ENCODE measurements at places on chromosomes 12 and 14. TPM values are rescaled to one million over a fixed set of nuclear protein-coding genes. Genes with fewer than 3 reads are reported as not detected.
A peak's percentile ranks its signal among the peaks of the same experiment; 100 is the strongest.

GRCh38 chr12:62774794-62775193 is 160.2 kb downstream of the PPM1H start:
- no peak for DNase-seq

Gene DDN
- 0.16 TPM for total RNA-seq

DNA sequence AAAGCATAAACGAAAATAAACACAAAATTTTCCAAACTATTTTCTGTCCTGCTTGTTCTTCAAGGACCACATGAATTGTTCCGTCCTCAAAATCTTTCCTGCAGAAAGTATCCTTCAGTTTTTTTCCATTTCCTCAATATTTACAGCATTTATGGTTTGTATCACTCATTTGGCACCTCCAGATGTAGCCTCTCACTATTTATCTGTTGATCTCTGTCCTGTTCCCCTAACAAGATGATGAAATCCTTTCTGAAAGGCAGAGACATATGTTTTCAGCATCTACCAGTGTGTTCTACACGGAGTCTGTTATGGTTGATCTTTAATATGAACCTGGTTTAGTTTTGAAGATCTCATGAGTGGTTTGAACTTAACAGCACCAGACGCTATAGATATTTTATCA is 490.2 kb downstream of the NELL2 start:
- DNase-seq = no peak

GRCh38 chr12:23611320-23611719 is 338.1 kb downstream of the SOX5 start:
- DNase-seq = no peak

Gene SPIC
- total RNA-seq = not detected

DNA sequence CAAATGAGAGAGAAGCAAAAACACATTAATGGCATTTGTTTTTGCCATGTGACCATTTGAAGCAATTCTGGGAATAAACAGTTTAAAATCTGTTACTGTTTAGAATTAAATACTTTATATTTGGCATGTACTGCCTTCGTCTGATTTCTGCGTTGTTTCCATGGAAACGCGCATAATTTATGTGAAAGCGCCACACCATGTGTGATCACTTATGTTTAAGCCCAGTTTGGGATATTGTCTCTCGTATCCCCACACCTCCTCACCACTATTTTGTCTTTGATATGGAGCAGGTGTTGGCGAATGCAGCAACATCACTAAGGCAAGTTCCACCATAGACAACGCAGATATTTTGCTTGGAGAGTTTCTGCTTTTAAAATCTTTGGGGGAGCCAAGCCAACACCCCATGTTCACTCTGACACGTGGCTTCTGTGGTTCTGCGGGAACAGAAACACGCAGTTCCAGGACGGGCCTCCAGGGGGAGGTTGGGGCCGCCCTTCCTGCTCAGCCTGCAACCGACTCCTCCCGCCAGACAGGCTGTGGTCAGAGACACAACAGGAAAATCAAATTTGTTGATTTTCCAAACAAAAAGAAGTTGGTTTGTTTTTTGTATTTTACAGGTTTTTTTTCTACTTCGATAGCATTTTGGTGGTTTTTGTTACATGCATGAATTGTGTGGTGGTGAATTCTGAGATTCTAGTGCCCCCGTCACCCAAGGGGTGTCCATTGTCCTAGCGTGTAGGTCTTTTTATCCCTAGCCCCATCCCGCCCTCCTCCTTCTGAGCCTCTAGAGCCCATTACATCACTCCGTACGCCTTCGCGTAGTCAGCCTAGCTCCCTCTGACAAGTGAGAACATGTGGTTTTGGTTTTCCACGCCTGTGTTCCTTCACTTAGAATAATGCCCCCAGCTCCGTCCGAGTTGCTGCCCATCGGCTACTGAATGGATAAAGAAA is 101.9 kb upstream of the SFSWAP start:
- DNase-seq = peak; percentile 74

DNA sequence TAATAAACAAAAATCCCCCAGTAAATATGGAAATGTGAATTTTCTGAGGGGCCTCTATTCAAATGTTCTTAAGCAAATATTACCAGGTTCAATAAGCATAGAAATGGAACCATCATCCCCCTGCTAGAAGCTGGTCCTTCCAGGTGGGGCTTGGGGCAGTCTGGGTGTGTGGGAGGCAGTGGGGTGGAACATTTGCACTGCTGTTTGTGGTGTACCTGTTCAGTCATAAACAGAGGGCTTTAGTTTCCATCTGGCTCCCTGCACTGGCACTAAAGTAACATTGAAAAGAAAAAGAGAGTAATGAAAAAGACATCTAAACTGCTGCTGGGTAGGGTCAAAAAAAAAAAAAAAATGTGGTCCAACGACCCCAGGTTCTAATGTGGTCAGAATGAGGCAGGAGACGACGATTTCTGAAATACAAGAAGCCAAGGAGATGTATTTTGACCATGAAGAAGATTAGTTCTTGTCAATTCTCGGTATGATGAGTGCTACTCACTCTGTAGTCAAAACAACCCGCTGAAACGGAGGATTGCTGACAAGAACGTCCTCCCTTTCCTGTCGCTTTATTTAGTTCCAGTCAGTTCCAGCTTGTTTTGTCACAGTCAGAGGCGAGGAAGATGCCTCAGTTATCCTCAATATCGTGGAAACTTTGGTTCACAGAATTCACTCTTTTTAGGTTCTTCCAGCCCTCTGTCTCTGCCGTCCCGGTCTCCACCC is 44.2 kb upstream of the MANSC4 start:
- no peak for DNase-seq

Gene ACADS
- total RNA-seq = 114 TPM

Gene FAM181A
- not detected for total RNA-seq

Gene ARHGDIB
- 222 TPM for total RNA-seq

GRCh38 chr12:43325786-43326185 is 226.2 kb downstream of the ADAMTS20 start:
- no peak for DNase-seq

- DNase-seq = no peak
These were observed 27.8 kb downstream of the NOPCHAP1 start for GRCh38 chr12:105013892-105014291.

Gene GUCY2C
- total RNA-seq = not detected

DNA sequence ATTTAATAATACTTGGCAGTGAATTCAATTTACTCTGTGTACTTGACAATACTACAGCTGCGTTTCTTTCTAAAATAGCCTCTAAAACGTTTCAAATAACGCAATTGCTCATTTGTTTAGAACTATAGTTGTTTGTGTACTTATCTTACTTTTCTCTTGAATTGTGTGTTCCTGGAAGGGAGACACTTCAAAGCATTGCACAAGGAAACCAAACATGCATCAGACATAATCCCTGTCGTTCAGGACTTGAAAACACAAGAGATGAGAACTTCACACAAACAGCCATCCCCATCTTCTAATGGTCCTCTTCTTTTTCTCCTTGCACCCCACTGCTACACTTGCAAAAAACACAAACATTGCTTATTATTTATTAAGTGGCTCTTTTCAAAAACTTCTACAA is 38.5 kb downstream of the PTGER2 start:
- DNase-seq = no peak

DNA sequence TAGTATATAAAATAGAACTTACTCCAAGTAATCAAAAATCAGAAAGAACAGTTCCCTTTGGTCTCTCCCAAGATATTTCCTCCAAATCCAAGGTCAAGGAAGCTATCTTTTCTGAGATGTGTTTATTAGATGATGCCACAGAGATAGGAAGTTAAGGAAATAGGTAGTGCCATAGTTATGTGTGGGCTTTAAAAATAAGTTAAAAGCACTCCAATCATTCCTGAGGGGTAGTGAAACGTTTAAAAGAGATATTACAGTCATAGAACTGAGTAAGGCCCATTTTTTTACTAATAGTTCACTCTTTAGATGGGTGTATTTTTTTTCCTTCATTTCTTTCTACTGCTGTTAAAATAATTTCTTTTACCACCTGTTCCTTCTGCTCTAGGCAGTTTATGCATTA is 1630.9 kb upstream of the SEL1L start:
- DNase-seq = no peak

GRCh38 chr12:54359762-54360351 is 4.4 kb downstream of the GPR84 start:
- DNase-seq = no peak

DNA sequence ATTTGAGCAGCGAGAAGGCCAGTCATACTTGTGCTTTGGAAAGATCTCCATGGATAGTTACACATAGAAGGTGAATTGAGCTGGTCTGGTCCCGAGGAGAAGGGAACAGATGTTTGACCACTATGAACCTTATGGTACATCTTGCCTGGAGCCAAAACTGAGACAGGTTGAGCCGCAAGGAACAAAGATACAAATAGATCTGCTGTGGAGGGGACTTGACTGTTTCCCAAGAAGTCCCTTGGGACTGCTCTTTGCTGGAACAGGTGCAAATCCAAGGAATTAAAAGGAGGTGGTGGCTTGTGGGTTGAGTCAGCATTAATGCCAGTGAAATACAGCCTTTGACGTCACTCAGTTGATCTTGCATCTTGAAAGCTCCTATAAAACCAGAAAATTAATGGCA is 68.8 kb upstream of the PRIMA1 start:
- no peak for DNase-seq

DNA sequence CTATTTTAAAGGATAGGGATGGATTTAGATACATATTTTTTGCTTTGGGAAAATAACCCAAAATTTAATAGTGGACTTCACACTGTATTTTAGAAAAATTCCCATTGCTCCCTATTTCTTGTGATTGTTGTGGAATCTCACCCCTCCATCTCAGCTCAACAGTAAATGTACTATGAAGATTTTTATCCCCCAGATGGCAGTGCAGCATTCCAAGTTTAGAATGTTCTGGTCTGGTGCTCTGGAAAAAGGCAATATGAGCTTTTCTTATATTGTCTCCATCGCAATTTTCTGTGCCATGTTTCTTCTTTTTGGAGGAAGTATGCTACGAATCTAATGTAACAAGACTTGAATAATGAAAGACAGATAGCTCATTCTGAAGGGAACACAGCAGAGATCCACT is 471.7 kb upstream of the SYT1 start:
- no peak for DNase-seq

DNA sequence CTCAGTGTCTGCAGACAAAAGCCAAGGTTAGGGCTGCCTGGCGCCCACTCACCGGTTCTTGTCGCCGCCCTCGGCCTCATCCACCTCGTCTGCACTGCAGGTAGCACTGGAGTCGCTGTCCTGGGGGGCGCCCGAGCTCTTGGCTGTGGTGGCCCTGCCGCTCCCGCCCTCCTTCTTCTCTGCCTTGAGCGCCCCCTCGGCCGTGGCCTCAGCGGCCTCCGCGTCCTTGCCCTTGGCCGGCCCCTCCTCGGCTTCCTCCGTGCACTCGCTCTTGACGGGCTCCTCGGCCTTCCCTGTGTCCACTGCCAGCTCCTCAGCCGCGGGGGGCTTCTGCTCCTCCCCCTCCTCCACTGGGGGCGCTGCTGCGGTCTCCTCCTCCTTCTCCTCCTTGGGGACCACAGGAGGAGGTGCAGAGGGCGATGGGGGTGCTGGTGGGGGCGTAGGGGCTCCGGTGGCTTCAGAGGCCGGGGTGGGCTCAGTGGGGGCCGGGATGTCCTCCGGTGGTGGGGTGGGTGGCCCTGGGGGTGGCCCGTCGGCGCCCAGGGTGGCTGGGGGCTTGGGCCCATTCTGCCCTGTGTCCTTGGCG is 77.2 kb downstream of the RFLNA start:
- no peak for DNase-seq

Gene FOXG1
- total RNA-seq = not detected

Gene SMOC1
- total RNA-seq = 2.9 TPM

Gene LRRIQ1
- 1.5 TPM for total RNA-seq

DNA sequence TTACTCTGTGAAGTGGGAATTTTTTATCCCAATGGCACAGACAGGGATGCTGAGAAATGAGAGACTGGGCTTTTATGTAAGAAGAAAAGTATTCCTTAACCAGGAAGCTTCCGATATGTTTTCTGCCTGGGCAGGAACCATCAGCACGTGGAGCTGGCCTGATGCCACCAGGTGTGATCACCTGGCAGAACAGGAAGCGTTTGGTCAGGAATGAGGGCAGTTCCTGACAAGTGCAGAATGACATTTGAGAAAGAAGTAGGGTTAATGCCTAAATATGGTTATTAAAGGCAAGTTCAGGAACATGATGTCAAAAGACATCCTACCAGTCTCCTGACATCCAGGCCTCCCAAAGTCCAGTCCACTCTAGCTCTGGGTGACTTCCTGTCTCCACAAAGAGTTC is 210.3 kb downstream of the NUAK1 start:
- no peak for DNase-seq

GRCh38 chr14:35999294-35999693 is 173.2 kb downstream of the BRMS1L start:
- no peak for DNase-seq

- DNase-seq = no peak
These were observed 267.7 kb upstream of the G2E3 start for GRCh38 chr14:30291216-30291615.

GRCh38 chr12:121581686-121582429 is 1.0 kb upstream of the KDM2B start:
- DNase-seq = no peak

DNA sequence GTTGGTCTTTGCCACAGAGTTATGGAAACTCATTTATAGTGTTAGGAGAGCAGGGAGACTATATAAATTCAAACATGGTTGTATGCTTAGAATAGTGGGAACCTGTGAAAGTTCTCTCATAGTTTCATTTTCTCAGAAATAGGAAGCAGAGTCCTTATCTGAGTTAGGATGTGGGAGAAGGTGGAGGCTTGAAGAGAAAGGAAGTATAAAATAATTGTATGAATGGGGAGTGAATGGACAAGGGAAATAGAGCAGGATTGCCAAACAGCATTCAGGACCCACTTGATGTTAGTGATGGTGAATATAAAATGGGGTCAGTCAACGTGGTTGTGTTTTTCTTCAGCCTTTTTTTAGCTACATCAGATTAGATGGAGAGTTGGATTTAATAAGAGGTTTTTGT is 34.0 kb upstream of the TPH2 start:
- DNase-seq = no peak

GRCh38 chr12:44285321-44285960 is 449.6 kb downstream of the TMEM117 start:
- DNase-seq = no peak

- DNase-seq = no peak
These were observed 1.7 kb downstream of the PLEK2 start for GRCh38 chr14:67410313-67410712.

- DNase-seq = no peak
These were observed 55.7 kb downstream of the VRK1 start for GRCh38 chr14:96852823-96853422.

DNA sequence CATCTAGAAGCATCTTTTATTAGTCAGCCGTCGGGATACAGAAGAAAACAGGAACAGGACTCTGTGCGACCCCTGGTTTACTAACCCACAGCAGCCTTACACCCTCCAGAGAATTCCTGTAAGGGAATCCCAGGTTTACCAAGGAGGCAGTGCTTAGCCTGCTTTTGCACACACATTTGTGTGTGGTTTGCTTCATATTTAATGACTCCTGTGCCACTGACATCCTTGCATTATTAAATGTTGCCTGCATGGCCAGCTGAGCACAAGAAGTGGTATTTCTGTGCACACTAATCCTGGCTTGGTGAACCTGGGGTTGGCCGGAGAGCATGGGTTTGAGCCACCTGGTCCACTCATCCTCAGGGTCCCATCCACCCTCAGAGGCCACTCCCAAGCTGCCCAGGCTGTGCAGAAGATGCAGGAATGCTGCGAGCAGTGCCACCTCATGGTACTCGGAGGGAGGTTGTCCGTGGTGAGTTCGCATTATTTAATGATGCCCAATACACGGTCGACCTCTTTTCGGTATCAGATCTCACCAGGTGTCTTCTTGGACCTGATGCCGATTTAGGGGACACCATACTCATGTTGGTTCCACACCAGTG is 152.4 kb upstream of the RTL1 start:
- DNase-seq = no peak

Gene C12orf54
- total RNA-seq = not detected

- DNase-seq = no peak
These were observed 91.2 kb downstream of the RGS6 start for GRCh38 chr14:72023128-72024042.
